NCI-H774 (cell line): ENCODE measurements at places on chromosomes 3 and 15.
A peak's percentile ranks its signal among the peaks of the same experiment; 100 is the strongest.

- DNase-seq, result peak; percentile 84
Measured at GRCh38 chr3:20589275-20589674, 403.3 kb upstream of the SGO1 start.

GRCh38 chr3:47223755-47224154, 58.8 kb downstream of the KIF9 start:
- DNase-seq, result no peak

GRCh38 chr3:173933113-173933512, 535.6 kb downstream of the NLGN1 start:
- DNase-seq, result no peak

GRCh38 chr3:31096661-31097395, 202.4 kb upstream of the GADL1 start:
- no peak for DNase-seq

DNA sequence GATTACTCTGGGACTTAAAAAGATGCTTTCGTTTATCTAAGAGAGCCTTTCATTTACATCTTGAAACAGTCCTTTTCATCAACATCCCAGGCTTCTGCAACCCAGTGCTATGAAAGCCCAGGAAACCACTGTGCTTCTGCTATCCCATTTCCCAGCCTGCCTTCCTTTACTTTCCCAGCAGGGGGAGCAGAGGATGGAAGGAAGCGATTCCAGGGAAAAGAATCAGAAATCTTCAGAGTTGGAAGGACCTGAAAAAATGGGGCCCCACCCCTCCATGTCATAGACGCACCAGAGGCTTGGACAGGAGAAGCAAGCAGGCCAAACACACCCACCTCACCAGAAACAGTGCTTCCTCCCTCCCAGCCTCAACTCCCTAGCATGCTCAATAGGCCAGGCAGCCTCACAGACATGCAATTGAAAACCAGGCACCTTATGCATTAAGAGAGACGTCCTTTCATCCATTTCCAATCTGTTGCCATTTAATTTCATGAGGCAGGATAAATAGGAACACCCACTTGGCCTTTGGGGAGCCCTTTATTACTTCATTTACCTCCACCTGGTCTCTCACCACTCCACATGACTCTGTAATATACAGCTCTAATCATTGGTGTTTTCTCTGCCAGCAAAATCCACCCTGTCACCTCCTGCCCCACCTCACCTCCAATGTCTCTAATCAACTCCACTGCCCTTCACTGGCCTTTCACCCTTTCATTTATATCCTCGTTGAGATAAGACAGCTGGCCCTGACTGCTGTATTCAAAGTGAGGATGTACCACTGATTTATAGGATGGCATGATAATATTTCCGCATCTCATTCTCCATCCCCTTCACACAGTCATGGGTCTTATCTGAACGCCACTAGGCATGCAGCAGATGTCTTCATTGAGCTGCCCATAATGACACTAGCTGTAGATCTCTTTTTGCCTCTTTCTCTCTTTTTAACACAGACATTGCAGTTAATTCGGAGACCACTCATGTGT, 583.9 kb downstream of the NTRK3 start:
- DNase-seq, result peak; percentile 17

GRCh38 chr15:73696641-73697001, 12.4 kb downstream of the CD276 start:
- DNase-seq, result no peak

GRCh38 chr3:141093397-141093796, 42.2 kb downstream of the SPSB4 start:
- no peak for DNase-seq

DNA sequence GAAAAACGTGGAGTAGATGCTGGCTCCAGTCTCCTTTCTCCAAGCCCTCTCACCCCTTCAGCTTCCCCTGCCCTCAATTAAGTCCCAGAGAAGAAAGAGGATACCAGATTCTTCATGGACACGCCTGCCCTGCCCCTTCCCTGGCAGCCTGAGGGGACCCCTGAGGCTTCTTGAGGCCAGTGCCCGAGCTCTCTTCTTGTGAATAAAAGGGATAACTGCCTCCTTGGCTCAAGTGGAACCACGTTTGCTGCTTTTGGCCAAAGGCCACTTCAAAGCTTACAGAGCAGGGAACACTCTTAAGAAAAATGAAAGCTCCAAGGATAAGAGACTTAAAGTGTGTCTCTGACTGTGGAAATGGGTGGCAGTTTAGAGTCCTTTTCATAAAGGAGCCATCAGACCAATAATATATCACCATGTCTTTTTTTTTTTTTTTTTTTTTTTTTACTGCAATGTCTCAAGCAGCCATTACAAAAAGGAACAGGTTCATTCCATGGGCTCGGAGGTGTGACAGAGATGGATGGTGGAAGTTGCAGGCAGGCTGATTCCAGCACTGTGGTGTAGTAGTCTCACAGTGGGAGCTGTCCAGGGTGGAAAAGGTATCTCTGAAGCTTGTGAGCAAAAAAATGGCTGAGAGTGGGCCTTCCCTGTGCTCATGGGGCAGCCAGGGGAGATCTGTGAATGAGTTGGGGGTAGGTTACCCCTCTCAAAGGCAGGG, 108.8 kb downstream of the SEMA5B start:
- no peak for DNase-seq

DNA sequence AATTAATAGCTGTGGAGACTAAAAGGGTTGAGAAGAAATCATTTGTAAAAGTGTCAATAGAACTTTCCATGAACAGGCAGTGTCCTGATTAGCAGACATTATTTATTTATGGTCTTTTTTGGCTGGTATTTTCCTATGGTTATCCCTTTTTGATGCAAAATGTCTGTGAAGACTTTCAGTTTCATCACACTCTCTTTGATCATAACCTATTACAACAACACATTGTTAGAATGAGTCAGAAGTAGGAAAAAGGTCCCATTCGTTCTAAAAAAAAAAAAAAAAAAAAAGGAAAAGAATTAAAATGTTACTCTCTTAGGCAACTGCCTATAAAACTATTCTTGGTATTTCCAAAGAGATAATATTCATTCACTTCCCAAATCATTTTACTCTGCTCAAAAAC, 62.1 kb downstream of the SLC49A4 start:
- DNase-seq, result no peak

- DNase-seq, result no peak
Measured at GRCh38 chr3:186413615-186414415, 51.8 kb upstream of the DGKG start.

DNA sequence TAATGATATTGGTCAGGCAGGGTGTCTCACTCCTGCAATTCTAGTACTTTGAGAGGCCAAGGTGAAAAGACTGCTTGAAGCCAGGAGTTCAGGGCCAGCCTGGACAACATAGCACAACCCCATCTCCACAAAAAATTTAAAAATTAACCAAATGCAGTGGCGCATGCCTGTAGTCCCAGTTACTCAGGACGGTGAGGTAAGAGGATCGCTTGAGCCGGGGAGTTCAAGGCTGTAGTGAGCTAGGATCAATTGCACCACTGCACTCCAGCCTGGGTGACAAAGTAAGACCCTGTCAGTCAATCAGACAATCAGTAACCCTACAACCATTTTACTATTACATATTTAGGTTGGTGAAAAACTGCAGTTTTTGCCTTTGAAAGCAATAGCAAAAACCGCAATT, 43.0 kb downstream of the RBM15B start:
- DNase-seq, result no peak

DNA sequence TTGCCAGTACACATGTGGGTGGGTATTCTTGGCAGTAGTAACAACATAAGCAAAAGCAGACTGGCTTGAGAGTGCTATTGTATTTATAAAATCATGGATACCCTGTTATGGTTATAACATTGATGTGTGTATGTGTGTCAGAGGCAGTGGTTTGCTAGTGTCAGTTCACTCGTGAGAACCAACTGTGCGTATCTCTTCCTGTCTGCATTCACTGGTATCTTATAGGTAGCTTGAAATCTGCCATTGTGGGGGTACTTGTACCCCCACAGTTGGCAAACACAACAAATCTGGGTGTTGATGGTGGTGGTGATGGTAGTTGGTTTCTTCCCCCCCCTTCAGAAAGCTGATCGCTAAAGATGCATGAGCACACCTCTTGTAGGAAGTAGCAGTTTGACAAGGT, 355.8 kb upstream of the SATB1 start:
- no peak for DNase-seq

DNA sequence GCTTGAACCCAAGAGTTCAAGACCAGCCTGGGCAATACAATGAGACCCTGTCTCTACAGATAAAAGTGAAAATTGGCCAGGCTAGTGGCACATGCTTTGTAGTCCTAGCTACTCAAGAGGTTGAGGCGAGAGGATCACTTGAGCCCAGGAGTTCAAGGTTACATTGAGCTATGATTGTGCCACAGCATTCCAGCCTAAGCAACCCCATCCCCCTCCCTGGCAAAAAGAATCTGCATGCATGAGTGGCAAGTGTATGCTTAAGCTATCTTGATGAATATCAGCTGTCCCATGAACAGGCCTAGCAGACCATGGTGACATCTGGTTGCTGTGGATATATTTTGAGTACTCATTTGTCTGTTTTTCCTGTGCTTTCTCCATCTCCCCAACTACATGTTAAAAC, 4.7 kb downstream of the ATRIP start:
- no peak for DNase-seq

GRCh38 chr15:57061281-57061680, 142.8 kb downstream of the TCF12 start:
- DNase-seq, result no peak

DNA sequence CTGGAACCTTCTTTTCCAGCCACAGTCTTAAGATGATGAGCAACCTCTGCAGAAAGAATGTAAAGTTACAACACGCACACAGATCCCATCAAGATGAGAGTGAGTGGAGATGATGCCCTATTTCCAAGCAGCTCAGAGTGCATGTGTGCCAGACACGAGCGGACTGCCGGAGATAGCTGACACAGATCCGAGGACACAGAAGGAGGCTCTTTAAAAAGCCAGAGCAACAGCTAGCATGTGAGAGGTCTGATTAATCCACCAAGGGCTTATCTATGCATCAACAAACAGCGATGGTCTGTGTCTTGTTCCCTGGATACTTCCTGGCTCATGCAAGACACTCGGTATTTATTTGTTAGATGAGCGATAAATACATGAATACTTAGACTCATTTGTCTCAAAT, 128.6 kb upstream of the DLG1 start:
- no peak for DNase-seq
